ENCODE measurements at places on chromosomes 5 and 9.

GRCh38 chr9:33220681-33221567 lies 19.0 kb upstream of the SPINK4 start:
- DNase-seq = no peak

DNA sequence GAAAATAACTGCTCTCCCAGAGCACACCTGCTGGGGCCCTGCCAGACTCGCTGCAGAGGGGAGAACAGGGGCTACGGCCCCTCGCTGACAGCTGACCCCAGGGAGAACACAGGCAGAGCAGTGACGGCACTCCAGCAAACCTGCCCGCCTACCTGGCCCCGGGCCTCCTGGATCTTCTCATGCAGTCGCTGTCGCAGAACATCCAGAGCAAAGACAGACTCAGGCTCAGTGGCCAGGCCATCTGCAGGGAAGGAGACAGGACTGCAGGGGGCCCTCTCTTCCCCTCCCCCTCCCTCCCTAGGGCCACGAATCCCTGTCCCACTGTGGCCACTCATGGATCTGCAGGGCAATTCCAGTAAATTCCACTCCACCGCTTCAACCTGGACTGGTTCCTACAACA lies 2.4 kb downstream of the SURF6 start:
- no peak for DNase-seq

GRCh38 chr9:99235926-99236634 lies 14.0 kb downstream of the SEC61B start:
- peak; percentile 62 for DNase-seq

- DNase-seq = no peak
Observed at GRCh38 chr5:25295067-25295466, 650.3 kb upstream of the CDH10 start.

DNA sequence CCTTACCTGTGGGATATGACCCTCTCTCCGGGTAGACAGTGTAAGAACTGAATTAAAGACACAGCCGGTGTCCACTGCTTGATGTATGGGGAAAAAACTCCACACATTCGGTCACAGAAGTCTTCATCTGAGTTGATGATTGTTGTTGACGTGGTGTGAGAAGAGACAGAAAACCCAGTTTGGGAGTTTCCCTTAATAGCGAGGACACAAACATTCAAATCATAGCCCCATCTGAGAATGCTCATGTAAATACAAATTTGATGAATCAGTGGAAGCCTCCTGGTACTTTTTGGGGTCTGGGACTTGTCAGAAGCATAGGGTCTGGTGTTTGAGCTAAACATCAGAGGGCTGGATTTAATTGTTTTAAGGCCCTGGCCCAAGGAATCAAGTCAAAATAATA lies 11.0 kb downstream of the HAVCR1 start:
- no peak for DNase-seq

DNA sequence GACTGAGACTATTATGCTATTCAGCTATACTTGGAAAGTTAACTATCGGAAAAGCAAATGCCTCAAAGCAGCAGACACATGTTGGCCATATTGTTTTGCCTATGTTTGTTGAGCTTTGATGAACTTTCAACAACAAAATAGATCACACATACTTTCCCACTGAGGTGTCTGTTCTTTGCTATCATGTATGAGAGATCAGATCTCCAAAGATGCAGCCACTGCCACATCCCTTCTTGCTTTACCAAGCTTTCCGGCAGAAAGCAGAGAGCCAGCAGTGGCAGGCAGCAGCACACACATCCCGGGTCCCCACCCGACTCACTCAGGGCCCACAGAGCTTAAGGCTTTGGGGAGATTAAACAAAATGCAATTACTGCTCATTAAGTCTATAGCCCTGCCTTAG lies 18.8 kb downstream of the ZBTB5 start:
- DNase-seq = no peak

GRCh38 chr9:108259917-108260675 lies 595.7 kb downstream of the ACTL7B start:
- DNase-seq = no peak

DNA sequence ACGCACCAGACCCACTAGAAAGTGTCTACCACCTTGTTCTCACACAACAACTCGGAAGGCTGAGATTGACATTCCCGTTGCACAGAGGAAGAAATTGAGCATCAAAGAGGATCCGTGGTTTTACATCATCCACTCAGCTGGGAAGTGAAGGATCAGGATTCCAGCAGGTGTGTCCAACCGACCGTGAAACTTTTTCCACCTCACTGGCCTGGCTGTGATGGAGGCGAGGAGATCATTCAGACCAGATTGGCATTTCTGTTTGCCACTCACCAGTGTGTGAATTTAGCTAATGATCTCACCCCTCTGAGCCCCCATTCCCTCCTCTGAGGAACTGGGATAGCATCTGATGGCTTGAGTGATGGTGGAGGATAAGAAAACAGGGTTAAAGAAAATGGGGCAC lies 46.7 kb upstream of the CPLX2 start:
- no peak for DNase-seq

DNA sequence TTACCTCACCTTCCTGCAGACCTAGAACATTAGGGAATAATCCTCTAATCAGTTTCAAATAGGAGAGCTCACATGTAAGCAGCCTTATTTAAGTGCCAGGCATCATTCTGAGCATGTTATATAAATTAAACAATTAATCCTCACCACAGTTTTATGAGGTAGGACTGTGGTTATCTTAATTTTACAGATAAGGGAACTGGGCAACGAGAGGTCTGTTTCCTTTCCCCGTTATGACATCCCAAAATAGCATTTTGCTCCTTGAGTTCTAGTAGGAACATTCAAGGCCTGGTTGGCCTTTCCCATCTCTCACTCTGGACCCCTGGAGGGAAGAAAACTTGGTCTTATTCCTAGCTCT lies 19.1 kb upstream of the IFNB1 start:
- DNase-seq = no peak

- no peak for DNase-seq
Observed at GRCh38 chr5:141857226-141857625, 21.0 kb downstream of the PCDH1 start.

DNA sequence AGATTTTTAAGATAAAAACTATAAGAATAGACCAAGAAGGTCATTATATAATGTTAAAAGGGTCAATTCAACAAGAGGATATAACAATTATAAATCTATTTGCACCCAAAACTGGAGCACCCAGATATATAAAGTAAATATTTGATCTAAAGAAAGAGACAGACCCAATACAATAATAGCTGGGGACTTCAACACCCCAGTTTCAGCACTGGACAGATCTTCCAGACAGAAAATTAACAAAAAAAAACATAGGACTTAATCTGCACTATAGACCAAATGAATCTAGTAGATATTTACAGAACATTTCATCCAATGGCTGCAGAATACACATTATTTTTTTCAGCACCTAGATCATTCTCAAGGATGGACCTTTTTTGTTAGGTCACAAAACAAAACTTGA lies 331.9 kb downstream of the SPOCK1 start:
- no peak for DNase-seq

DNA sequence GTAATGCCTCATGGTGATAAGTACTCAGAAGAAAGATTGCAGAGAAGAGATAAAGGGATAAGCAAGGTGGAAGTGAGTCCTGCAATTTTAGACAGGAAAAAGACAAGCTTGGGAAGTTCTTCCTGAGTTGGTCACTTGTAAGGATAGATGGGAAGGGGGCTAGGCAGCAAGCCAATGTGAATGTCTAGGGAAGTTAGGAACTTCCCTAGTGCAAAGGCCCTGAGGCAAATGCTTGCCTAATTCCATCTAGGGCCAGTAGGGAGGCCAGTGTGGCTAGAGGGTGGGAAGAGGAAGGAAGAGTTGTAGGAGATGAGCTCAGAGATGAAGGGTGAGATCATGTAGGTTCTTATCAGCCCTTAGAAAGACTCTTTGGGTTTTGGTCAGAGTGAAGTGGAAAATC lies 206.6 kb downstream of the MAT2B start:
- DNase-seq = no peak

DNA sequence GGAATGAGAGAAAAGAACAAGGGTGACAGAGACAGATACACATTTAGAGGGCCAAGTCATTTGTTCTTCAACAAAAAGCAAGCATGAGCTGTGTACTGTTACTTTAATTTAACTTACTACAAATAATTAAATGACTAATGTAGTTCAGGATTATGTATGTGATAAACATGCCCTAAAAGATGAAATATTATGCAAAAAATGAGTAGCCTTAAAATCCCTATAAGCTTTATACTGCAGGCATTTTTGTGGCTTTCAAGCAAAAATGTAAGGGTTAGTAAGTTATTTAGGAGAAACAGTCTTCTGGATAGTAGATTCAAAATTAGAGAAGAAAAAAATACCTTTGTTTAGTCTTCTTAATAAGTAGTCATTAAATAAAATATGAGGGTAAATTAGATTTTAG lies 431.2 kb downstream of the CSNK1G3 start:
- no peak for DNase-seq

DNA sequence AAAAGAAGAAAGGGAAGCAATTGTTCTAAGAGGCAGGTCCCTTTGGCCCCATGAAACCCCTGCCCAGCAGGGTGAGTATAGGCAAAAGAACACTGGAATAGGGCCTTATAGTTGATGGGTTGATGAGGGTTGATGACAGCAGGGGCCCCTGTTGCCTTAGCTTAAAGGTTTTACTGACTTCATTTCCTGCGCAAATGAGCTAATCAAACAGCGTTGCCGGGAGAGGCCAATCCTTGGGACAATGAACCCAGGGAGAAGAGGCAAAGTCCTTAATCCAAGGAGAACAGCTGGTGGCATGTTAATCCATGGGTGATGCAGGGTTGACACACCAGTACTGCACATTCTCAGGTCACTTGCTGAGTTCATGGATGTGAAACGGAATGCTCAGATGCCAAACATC lies 22.0 kb upstream of the EPB41L4B start:
- no peak for DNase-seq
